ENCODE measurements at places on chromosomes 4 and X.

DNA sequence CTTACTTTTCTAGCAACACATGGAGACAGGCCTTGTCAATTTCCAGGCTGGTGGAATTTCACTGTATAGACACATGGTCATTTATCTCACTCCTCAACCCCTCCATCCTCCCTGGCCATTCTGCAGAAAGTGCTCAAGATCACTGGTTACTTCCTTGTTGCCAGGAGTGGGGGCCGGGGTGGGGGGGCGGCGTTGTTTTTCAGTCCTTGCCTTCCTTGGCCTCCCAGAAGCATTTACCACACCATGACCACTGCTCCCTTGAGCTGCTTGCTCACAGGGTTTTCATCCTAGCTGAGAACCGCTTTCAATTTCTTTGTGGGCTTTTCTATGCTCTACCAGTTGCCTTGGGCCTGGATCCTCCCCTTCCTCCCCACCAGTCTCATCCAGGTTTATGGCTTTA, 14.1 kb upstream of the BCOR start:
- DNase-seq, result no peak

DNA sequence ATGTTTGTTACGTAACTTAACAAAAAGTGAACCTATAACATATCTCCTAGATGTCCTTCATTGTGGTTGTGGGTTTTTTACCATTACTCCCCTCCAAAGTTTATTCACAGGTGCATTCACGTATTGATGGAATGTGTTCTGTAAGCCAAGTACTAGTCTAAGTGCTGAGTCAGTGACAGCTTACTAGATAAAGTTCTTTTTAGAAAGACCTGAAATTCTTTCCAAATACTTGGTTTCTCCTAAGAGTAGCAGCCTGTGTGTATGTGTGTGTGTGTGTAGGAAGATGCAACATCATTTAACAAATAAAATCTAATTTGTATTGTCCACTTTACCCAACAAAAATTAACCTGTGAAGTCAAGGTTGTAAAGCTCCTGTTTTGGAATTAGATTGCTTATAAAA, 22.1 kb downstream of the NAP1L5 start:
- DNase-seq, result no peak

DNA sequence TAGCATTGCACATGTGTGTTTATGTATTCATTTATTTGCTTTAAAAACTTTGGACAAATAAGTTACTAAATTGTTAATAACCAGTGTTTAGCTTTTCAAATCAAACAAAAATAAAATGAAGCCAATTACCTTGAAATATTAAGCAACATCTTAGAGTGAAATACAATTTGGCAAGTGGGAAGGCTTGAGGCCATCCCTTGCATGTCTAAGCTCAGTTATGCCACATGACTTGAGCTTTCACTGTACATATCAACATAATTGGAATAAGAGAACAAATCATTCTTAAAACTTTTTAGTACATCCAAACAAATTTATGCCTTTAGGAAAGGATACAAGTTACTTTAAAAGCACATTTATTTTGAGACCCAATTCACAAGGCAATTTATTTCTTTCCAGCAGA, 640.6 kb downstream of the SPRY1 start:
- DNase-seq, result no peak

DNA sequence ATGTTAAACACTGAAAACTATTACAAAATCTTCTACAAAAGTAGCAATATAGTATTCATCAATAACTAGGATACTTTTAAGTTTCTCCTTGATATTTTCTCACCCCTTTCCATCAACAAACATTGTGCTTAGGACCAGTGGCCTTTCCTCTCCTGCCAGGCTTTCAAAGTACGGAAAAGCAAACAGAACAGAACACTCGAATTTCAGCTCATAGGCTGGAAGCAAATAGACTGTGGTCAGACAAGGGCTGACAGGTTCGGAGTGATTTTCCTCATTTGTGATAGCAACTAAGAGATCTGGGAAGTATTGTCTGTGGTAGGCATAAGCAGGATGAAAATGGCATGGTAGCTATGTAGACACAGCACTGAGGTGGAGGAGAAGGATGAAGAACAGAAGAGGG, 68.6 kb upstream of the SORBS2 start:
- DNase-seq, result no peak

GRCh38 chrX:102672856-102673255, 21.6 kb downstream of the GPRASP1 start:
- DNase-seq, result no peak

- DNase-seq, result no peak
These were observed 268.3 kb downstream of the TMA16 start for GRCh38 chr4:163762741-163763140.

DNA sequence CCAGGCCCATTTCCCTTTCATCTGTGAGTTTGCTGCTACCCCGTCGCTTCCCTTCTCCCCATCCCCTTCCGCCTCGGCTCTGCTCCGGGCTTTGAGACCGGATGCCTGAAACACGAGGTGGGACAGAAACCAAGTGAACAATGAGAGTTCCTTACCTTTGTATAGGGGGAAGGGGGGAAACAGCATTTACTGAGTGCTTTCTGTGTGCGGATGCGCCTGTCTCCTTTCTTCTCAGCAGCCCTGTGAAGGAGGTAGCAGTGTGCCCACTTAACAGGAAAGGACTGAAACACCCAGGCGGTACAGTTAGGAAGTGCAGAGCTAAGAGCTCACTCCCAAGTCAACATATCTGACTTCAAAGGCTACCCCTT, 43.2 kb upstream of the TMSB15B start:
- peak; percentile 5 for DNase-seq

GRCh38 chr4:4980621-4981230, 38.5 kb downstream of the CYTL1 start:
- no peak for DNase-seq

- no peak for DNase-seq
These were observed 564.1 kb downstream of the INPP4B start for GRCh38 chr4:142281999-142282398.

GRCh38 chr4:109078724-109079123, 223.7 kb downstream of the COL25A1 start:
- DNase-seq, result no peak

All from effector CD8-positive, alpha-beta T cell (primary cell).